ENCODE measurements at places on chromosomes 7 and 10.

GRCh38 chr10:72124989-72125388, 36.6 kb upstream of the SPOCK2 start:
- DNase-seq = no peak

GRCh38 chr10:66877361-66877760, 48.5 kb upstream of the LRRTM3 start:
- DNase-seq = no peak

DNA sequence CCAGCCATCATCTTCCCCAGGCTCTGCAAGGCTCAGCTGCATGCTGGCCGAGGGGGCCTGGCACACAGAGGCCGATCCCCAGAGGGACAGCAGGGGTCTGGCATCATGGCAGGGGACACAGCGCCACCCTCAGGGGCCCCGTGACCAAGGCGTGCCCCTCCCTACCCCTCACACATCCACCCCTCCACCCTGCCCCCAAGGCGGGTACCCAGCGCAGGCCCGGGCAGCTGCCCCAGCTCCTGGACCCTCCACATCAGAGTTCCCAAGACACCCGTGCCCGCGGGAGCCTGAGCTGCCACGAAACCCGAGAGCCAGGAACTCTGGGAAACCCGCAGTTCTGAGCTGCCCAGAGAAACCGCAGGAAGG, 46.5 kb upstream of the TNRC18 start:
- DNase-seq = no peak

DNA sequence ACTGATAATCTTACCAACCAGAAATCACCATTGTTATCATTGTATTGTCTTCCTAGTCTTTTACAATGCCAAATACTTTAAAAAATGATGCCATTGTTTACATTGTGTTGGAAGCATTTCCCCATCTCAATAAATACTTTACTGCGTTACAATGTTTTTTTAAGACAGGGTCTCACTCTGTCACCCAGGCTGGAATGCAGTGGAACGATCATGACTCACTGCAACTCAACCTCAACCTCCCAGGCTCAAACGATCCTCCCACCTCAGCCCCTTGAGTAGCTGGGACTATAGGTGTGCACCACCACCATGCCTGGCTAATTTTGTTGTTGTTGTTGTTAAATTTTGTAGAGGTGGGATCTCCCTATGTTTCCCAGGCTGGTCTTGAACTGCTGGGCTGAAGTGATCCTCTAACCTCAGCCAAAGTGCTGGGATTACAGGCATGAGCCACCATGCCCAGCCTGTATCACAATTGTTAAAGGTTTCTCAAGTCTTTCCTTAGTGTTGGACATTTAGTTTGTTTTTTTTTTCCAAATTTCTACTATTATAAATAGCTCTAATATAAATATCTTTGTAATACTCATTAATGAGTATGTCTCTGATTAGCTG, 13.5 kb downstream of the LRMDA start:
- no peak for DNase-seq

DNA sequence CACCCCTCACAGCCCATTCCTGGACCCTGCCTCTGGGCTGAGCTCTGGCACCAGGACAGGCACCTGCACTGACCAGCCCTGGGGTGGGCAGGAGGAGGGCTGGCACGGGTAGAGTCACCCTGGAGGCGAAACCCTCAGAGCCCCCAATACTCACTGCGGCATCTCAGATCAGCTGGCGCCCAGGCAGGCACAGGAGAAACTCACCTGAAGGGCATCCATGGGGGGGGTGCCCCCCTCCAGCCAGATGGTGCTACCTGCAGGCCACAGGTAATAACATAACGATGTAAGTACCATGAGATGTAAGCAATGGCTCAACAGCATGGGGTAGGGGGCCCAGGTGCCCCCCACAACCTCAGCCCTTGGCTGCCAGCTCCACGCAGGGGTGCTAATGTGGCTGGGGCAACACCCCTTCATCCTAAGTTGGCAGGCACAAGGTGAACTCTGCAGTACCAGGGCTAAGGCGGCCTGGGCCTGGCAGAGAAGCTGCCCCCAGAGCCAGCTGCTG, 12.1 kb upstream of the PYROXD2 start:
- DNase-seq = no peak

GRCh38 chr7:8165150-8165549, 96.8 kb downstream of the ICA1 start:
- DNase-seq = no peak

DNA sequence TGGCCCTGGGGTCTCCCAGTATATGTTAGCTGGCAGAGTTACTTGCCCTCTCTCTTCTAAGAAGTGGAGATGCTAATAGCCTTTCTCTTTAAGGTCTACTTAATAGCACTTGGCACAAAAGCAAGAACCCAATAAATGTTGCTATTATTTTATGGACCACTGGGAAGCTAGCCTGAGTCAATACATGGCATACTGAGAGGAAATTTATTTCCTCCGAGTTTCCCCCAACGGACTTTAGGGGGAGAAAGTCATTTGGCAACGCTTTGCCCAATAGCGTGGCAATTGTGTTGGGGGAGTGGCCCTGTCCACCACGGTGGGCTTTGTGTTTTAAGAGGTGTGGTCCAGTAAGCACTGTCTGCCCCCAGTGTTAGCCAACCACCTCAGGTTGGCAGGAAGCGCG, 87.4 kb upstream of the SMNDC1 start:
- no peak for DNase-seq

All from globus pallidus (tissue), 1 donor.